Purkinje cell (primary cell): ENCODE measurements at places on chromosomes 2 and 18. TPM values are rescaled to one million over a fixed set of nuclear protein-coding genes. Genes with fewer than 3 reads are reported as not detected.

CHRND gene
- not detected in 2 replicates for polyA plus RNA-seq

UGT1A8 gene
- not detected in 2 replicates for polyA plus RNA-seq

CCDC150 gene
- 1.6 TPM in 1 of 2 replicates, not detected in the other for polyA plus RNA-seq

KCTD18 gene
- 3.6 and 6.6 TPM in 2 replicates for polyA plus RNA-seq

EVX2 gene
- not detected in 2 replicates for polyA plus RNA-seq

LGALSL gene
- polyA plus RNA-seq, result 27.3 and 28.9 TPM in 2 replicates

NDUFS1 gene
- 187 and 296 TPM in 2 replicates for polyA plus RNA-seq

ADAM23 gene
- 74.9 and 105 TPM in 2 replicates for polyA plus RNA-seq

C2orf78 gene
- not detected in 2 replicates for polyA plus RNA-seq

UGT1A4 gene
- not detected in 2 replicates for polyA plus RNA-seq

SEPTIN10 gene
- 3.0 and 3.2 TPM in 2 replicates for polyA plus RNA-seq

IL18R1 gene
- polyA plus RNA-seq, result 0.08 TPM in 1 of 2 replicates, not detected in the other

NBAS gene
- polyA plus RNA-seq, result 19.2 and 22.7 TPM in 2 replicates

PTPN2 gene
- 419 and 446 TPM in 2 replicates for polyA plus RNA-seq

ARHGAP28 gene
- not detected in 2 replicates for polyA plus RNA-seq

CLEC4F gene
- polyA plus RNA-seq, result not detected in 2 replicates

RAMP1 gene
- 23.2 and 38.6 TPM in 2 replicates for polyA plus RNA-seq

ALK gene
- 0.42 and 0.49 TPM in 2 replicates for polyA plus RNA-seq

ACVR1C gene
- 2.6 and 4.8 TPM in 2 replicates for polyA plus RNA-seq

FIGN gene
- 11.4 TPM in 2 replicates for polyA plus RNA-seq

TBR1 gene
- polyA plus RNA-seq, result 16.6 TPM in 1 of 2 replicates, not detected in the other

FTCDNL1 gene
- 4.8 and 5.7 TPM in 2 replicates for polyA plus RNA-seq
